ENCODE measurements at places on chromosomes 6 and 20. TPM values are rescaled to one million over a fixed set of nuclear protein-coding genes. Genes with fewer than 3 reads are reported as not detected.

Gene KHDRBS2
- total RNA-seq: 5.5 TPM

Gene COL12A1
- not detected for total RNA-seq

Gene SLC9A8
- total RNA-seq: 65.7 TPM

Gene PEDS1
- total RNA-seq: 9.9 TPM

Gene ABHD16B
- not detected for total RNA-seq

Gene HLA-DMB
- total RNA-seq: 341 TPM

Gene POPDC3
- total RNA-seq: not detected

- peaks cover 9% of the 10 kb centered on the region for H3K4me1 ChIP-seq
- no peak overlapping the region for H3K4me3 ChIP-seq
- peaks cover 23% of the 10 kb centered on the region for H3K27me3 ChIP-seq
- DNase-seq: no peak
- no peaks in the 10 kb centered on the region for H3K36me3 ChIP-seq
- no peak overlapping the region for H3K27ac ChIP-seq
Measured at GRCh38 chr6:169800668-169801395, 49.4 kb downstream of the ERMARD start.

GRCh38 chr20:32731882-32732266 lies 11.4 kb downstream of the COMMD7 start:
- no peak overlapping the region for H3K4me3 ChIP-seq
- DNase-seq: no peak
- H3K4me1 ChIP-seq: peaks cover 2% of the 10 kb centered on the region
- H3K36me3 ChIP-seq: peaks cover 44% of the 10 kb centered on the region

- H3K4me1 ChIP-seq: peaks cover 37% of the 10 kb centered on the region
- H3K27me3 ChIP-seq: peaks cover 2% of the 10 kb centered on the region
- DNase-seq: no peak
- no peak overlapping the region for H3K27ac ChIP-seq
Measured at GRCh38 chr6:135090819-135091218, 36.2 kb upstream of the HBS1L start.

DNA sequence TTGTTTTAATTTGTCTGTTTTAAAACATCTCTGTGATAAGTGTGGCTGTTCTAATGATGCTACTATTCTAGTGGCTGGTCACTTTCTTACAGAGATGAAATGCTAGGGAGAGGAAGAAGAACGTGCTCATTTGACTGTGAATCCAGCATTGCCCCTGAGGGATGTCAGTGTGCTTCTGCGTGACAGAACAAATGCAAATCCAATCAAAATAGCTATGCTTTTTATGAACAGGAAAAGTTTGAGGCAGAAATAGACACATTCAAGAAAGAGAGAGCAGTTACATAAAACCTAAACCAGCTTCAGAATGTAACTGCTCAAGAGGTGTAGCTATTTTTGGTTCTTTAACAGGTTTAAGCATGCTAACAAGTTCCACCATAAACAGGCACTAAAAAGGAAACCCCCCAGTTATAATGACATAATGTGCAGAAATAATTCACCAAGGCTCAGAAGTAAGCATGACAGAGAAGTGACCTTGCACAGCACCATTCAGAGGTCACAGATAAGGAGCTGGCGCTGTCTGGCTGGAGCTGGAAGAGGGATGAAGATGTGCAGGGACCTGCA lies 385.3 kb downstream of the EPM2A start:
- no peak overlapping the region for H3K27ac ChIP-seq
- H3K27me3 ChIP-seq: no peaks in the 10 kb centered on the region
- H3K4me1 ChIP-seq: peaks cover 30% of the 10 kb centered on the region
- DNase-seq: no peak

GRCh38 chr6:154434662-154435061 lies 75.8 kb downstream of the CNKSR3 start:
- H3K27me3 ChIP-seq: peaks cover 1% of the 10 kb centered on the region
- no peak overlapping the region for H3K4me3 ChIP-seq

DNA sequence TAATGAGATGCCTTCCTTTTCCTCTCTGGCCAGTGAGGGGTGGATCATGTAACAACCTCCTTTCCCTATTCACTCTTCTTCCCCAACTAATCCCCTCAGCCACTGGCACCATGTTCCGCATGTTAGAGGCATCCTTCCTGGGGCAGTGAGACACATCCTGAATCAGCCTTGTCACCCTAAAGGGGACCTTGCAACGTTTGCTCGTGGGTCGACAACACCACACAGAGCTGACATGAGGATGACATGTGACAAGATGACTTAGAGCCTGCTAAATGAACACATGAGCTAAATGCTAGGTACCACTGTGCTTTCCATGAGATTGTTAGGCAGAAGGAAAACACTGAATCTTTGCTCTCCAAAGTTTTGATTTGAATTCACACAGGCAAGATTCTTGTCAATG lies 129.2 kb downstream of the ATXN1 start:
- no peaks in the 10 kb centered on the region for H3K36me3 ChIP-seq
- DNase-seq: no peak
- no peak overlapping the region for H3K27ac ChIP-seq
- peaks cover 24% of the 10 kb centered on the region for H3K4me1 ChIP-seq
- H3K27me3 ChIP-seq: no peaks in the 10 kb centered on the region

DNA sequence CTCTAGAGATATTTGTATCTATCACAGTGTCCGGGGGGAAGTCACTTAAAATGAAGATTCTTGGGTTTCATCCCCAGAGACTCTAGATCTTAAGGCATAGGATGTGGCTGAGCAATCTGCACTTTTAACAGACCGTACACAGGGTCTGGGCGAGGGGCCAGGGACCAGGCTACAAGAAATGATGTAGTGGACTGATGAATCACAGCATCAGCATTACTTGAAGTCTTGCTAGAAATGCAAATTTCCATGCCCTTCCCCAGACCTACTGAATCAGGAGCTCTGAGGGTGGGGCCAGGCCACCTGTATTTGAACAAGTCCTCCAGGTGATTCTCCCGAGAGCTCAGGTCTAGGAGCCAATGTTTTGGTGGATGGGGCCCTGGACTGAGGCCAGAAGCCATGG lies 168.4 kb downstream of the DOK5 start:
- no peak for DNase-seq
- H3K4me3 ChIP-seq: no peak overlapping the region
- no peaks in the 10 kb centered on the region for H3K27me3 ChIP-seq
- H3K36me3 ChIP-seq: no peaks in the 10 kb centered on the region
- no peak overlapping the region for H3K27ac ChIP-seq

DNA sequence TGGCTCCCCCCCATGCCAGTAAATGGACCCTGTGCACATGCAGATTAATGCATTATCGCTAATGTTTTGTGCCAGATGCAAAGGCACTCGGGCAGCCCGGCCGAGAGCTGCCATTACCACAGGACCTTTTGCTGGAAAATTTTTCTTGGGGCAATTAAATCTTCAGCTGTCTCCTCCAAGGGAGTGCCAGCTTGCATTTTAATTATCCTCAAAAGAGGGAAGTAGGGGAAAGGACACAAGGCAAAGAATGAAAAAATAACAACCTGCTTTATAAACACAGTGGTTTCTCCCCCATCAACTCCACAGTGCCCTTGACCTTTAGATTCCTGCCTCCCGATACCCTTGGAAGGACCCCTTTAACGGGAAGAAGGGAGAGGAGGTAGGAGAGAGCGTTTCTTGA lies 48.2 kb downstream of the PDYN start:
- peaks cover 18% of the 10 kb centered on the region for H3K4me1 ChIP-seq
- no peak overlapping the region for H3K4me3 ChIP-seq
- DNase-seq: no peak
- H3K27ac ChIP-seq: no peak overlapping the region
- H3K36me3 ChIP-seq: no peaks in the 10 kb centered on the region
- H3K27me3 ChIP-seq: peaks cover 8% of the 10 kb centered on the region

GRCh38 chr6:141488488-141488887 lies 644.2 kb upstream of the GJE1 start:
- H3K4me1 ChIP-seq: peaks cover 37% of the 10 kb centered on the region
- peak overlapping the region; percentile 71 for H3K27ac ChIP-seq
- no peaks in the 10 kb centered on the region for H3K27me3 ChIP-seq
- no peak overlapping the region for H3K4me3 ChIP-seq
- DNase-seq: no peak

- no peaks in the 10 kb centered on the region for H3K36me3 ChIP-seq
- peaks cover 4% of the 10 kb centered on the region for H3K27me3 ChIP-seq
- DNase-seq: no peak
- H3K27ac ChIP-seq: no peak overlapping the region
Measured at GRCh38 chr20:26214991-26215390, 518.3 kb upstream of the ZNF337 start.

DNA sequence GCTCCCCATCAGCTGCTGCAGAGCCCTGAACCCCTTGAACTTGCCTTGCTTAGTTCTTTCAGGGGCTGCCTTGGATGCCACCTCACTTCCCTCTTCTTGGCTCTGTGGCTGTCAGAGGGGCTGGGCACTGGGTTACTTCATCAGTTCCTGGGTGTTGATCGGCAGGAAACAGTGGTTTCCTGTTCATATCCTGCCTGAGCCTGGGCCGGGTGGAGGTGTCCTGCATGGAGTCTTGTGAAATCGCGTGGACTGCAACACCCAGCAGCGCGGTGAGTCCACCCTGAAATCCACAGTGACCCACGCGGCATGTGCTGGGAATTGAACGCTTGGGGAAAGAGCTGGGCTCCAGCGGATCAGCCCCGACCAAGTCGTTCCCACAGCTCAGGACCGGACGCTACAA lies 97.5 kb downstream of the CDH26 start:
- peaks cover 28% of the 10 kb centered on the region for H3K4me1 ChIP-seq
- H3K27ac ChIP-seq: no peak overlapping the region
- no peak for DNase-seq

DNA sequence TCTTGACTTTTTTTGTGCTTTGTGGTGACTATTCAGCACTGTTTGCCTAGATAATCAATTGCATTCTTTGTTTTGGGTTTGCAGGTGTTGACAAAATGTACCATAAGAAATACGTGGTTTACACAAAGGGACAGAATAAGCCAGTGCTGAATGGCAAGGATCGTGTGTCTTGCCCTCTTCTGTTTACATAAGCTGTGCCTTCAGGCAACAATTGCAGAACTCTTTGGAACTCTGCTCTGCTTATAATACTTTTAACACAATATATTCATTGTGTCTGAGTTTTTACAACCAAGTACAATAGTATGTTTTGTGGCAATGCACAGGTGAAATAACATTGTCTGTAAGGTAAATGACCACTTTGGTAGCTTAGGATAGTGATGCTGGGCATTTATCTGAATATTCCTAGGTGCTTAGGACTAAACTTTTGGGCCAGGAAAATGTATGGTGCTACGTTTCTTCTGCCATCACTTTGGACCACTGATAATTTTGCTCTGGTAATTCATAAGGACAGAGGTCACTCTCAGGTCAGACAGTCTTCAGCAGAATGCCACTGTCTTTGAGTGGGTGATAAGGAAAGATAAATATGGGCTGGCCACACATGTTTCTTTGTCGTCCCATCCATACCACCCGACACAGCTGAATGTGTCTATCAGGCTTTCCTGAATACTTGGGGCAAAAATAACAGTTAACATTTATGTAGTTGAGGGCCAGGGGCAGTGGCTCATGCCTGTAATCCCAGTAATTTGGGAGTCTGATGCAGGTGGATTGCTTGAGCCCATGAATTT lies 344.6 kb upstream of the IMPG1 start:
- no peak overlapping the region for H3K27ac ChIP-seq
- no peaks in the 10 kb centered on the region for H3K27me3 ChIP-seq
- no peak overlapping the region for H3K4me3 ChIP-seq
- no peaks in the 10 kb centered on the region for H3K36me3 ChIP-seq

Measured in activated B cell treated with CpG ODN at 0.5 μM for 24 hours (primary cell).